ENCODE measurements at places on chromosomes 2 and 18. TPM values are rescaled to one million over a fixed set of nuclear protein-coding genes. Genes with fewer than 3 reads are reported as not detected.
A peak's percentile ranks its signal among the peaks of the same experiment; 100 is the strongest.

The STPG4 gene
- not detected for polyA plus RNA-seq

The CAPN14 gene
- 0.56 TPM for polyA plus RNA-seq

The SCN7A gene
- polyA plus RNA-seq, result 0.15 TPM

The VSNL1 gene
- not detected for polyA plus RNA-seq

The WNT10A gene
- 1.5 TPM for polyA plus RNA-seq

The MAP3K19 gene
- not detected for polyA plus RNA-seq

The UGT1A1 gene
- polyA plus RNA-seq, result not detected

The RAX gene
- not detected for polyA plus RNA-seq

The ZNF804A gene
- polyA plus RNA-seq, result 0.24 TPM

DNA sequence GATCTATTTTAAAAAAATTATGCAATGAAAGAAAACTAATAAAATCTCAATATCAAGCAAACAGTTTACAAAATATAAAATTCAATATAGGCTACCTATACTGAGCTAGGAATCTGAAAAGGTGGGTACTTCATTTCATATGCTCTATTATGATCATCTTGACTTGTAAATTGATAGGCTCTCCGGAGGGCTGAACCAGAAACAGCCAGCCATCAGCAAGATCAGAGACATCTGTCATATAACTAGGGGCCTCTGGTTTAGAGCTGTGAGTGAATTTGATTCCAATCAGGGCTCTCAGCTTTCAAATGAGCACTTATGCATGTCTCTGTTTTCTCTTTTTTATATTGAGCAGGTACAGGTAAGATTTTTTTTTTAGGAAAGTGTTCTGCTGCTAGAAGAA lies 114.2 kb downstream of the SPHKAP start:
- H3K27ac ChIP-seq, result no peak overlapping the region
- H3K4me3 ChIP-seq, result no peak overlapping the region
- no peak for DNase-seq
- H3K4me1 ChIP-seq, result no peaks in the 10 kb centered on the region

GRCh38 chr2:205814039-205814364 lies 131.7 kb downstream of the NRP2 start:
- no peak for DNase-seq
- no peak overlapping the region for H3K27ac ChIP-seq
- no peak overlapping the region for H3K4me3 ChIP-seq
- peaks cover 22% of the 10 kb centered on the region for H3K27me3 ChIP-seq
- no peaks in the 10 kb centered on the region for H3K4me1 ChIP-seq
- H3K36me3 ChIP-seq, result no peaks in the 10 kb centered on the region

DNA sequence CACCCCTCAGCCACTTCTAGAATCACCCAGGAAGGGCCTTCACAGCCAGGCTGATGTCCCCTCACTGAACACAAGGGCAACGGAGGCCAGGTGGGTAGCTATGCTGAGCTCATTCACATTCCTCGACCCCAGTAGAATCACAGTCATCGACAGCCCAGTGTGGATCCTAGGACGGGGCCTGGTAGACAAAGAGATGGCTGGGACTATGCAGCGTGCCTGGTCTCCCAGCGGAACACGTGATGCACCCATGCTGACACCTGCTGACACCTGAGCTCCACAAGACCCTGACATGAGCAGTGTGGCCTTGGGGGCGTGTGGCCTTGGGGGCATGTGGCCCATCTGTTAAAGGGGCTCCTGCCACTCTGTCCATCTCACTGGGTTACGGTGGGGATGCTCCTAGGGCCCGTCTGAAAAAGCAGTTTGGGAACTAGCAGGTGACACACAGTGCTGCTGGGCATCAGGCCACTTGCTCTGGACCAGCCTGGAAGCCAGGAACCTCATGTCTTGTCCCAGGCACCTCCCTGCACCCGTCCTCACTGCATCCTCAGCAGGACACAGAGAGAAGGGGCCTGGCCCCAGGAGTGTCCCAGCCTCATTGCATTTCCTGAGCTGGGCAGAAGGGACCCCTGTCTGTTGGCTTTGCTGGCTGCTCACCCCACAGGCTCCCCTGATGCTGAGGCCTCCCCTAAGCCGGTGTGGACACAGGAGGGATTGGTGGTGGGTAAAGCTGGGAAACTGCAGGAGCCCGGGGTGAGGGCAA lies 9.7 kb downstream of the ECEL1 start:
- H3K36me3 ChIP-seq, result no peaks in the 10 kb centered on the region
- no peaks in the 10 kb centered on the region for H3K27me3 ChIP-seq
- no peak overlapping the region for H3K27ac ChIP-seq

DNA sequence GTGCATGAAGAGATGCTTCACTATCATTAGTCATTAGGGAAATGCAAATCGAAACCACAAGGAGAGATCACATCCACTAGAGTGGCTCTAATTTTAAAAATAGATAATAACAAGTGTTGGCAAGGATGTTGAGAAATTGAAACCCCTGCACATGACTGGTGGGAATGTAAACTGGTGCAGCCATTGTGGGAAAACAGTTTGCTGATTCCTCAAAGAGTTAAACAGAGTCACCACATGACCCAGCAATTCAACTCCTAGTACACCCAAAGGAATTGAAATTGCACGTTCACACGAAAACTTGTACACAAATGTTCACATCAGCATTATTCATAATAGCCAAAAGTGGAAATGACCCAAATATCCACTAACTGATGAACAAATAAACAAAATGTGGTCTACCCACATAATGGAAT lies 179.5 kb downstream of the BCL2 start:
- H3K4me1 ChIP-seq, result peaks cover 80% of the 10 kb centered on the region
- H3K27ac ChIP-seq, result peak overlapping the region; percentile 89
- DNase-seq, result no peak

- H3K4me3 ChIP-seq, result no peak overlapping the region
- no peak for DNase-seq
- H3K27ac ChIP-seq, result no peak overlapping the region
- no peaks in the 10 kb centered on the region for H3K4me1 ChIP-seq
These were observed 103.7 kb downstream of the CCDC85A start for GRCh38 chr2:56287508-56287907.

DNA sequence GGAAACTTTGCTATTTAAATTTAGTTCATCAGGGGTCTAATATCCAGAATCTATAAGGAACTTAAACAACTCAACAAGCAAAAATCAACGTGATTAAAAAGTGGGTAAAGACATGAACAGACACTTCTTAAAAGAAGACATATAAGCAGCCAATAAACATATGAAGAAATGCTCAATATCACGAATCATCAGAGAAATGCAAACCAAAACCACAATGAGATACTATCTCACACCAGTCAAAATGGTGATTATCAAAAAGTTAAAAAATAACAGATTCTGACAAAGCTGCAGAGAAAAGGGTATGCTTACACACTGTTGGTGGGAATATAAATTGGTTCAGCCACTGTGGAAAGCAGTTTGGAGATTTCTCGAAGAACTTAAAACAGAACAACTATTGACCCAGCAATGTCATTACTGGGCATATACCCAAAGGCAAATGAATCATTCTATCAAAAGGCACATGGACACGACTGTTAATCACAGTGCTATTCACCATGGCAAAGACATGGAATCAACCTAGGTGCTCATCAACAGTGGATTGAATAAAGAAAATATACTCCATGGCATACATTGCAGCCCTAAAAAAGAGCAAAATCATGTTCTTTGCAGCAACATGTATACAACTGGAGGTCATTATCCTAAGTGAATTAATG lies 189.9 kb downstream of the SLC4A10 start:
- no peaks in the 10 kb centered on the region for H3K27me3 ChIP-seq
- no peaks in the 10 kb centered on the region for H3K4me1 ChIP-seq
- DNase-seq, result no peak
- no peaks in the 10 kb centered on the region for H3K36me3 ChIP-seq

DNA sequence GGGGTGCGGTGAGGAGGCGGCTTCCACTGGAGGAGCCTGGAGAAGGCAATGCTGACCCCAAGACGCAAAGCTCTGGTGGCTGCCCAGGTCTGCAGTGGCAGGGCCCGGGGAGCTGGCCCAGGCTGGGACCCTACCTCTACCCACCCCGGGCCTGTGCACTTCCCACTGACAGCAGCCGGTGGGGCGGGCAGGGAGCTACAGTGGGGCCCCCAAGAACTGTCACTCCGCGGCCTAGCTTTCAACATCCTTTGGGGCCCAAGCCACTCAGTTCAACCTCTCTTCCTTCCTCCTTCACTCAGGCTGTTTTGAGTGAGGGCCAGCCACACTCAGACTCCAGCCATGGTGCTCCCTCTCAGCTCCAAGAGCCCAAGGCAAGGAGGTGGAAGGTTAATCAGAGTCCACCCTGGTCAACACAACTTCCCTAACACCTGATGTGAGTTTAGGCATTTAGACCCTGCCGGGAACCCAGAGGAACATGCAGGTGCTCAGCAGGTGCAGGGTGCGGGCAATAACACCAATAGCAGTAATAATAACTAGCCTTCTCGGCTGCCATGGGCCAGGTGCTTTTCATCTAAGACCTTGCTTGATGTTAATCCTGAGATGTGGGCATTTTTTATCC lies 93.6 kb downstream of the ZFP36L2 start:
- H3K27ac ChIP-seq, result peak overlapping the region; percentile 90
- no peak overlapping the region for H3K4me3 ChIP-seq
- no peaks in the 10 kb centered on the region for H3K27me3 ChIP-seq

- H3K27me3 ChIP-seq, result no peaks in the 10 kb centered on the region
- H3K27ac ChIP-seq, result peak overlapping the region; percentile 3
- no peaks in the 10 kb centered on the region for H3K36me3 ChIP-seq
- DNase-seq, result no peak
These were observed 471.5 kb downstream of the TXNL1 start for GRCh38 chr18:56166914-56167313.

DNA sequence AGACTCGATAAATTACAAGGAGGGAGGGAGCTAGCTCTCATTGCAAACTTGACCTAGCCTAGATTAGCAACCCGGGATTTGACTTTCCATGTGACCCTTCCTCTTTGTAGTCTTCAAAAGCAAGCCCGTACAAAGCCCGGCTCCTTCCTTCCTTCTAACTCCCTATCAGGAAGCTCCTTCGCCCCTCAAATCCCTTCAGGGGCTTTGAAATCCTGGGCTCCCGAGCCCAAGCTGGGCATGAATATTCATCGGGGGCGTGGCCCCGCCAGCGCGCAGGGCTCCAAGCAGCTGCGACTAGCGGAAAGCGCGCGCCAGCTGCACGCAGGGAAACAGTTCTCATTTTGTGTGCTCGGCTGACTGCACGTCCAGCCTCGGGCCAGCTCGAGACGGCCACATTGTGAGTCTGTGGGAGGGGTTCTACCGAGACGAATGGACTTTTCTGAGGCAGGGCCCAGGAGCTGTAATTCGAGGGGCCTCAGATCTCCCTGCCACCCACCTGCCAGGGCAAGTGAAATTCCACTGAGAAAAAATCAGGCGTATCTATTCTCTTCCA lies 84.0 kb upstream of the PELI1 start:
- H3K27me3 ChIP-seq, result no peaks in the 10 kb centered on the region
- H3K4me3 ChIP-seq, result peak overlapping the region; percentile 48

GRCh38 chr2:74364533-74365505 lies 15.3 kb downstream of the DCTN1 start:
- no peak overlapping the region for H3K27ac ChIP-seq
- H3K4me3 ChIP-seq, result no peak overlapping the region
- DNase-seq, result no peak
- no peaks in the 10 kb centered on the region for H3K4me1 ChIP-seq

GRCh38 chr2:147094077-147094476 lies 750.8 kb upstream of the ACVR2A start:
- H3K4me1 ChIP-seq, result no peaks in the 10 kb centered on the region
- no peaks in the 10 kb centered on the region for H3K36me3 ChIP-seq
- no peak overlapping the region for H3K4me3 ChIP-seq
- no peak for DNase-seq
- no peak overlapping the region for H3K27ac ChIP-seq
- no peaks in the 10 kb centered on the region for H3K27me3 ChIP-seq

DNA sequence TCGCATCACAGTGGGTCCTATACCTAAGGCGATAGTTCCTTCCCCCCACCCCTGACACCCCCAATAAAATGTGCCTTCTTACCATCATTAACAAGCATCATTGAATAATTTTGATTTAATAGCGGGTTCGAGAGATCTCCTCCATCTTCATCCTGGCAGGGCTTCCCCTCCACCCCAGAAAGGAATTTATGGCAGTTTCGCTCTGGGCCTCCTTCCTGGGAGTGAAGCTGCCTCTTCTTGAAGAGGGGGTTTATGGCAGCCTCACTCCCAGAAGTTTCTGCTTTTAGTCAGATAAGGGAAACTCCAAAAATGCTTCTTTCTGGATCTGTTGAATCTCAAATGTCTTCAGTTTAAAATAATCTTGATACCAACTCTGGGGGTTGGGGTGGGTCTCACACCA lies 45.7 kb downstream of the RRM2 start:
- no peak overlapping the region for H3K4me3 ChIP-seq
- H3K27me3 ChIP-seq, result no peaks in the 10 kb centered on the region
- no peaks in the 10 kb centered on the region for H3K4me1 ChIP-seq
- no peak for DNase-seq
- H3K27ac ChIP-seq, result no peak overlapping the region

DNA sequence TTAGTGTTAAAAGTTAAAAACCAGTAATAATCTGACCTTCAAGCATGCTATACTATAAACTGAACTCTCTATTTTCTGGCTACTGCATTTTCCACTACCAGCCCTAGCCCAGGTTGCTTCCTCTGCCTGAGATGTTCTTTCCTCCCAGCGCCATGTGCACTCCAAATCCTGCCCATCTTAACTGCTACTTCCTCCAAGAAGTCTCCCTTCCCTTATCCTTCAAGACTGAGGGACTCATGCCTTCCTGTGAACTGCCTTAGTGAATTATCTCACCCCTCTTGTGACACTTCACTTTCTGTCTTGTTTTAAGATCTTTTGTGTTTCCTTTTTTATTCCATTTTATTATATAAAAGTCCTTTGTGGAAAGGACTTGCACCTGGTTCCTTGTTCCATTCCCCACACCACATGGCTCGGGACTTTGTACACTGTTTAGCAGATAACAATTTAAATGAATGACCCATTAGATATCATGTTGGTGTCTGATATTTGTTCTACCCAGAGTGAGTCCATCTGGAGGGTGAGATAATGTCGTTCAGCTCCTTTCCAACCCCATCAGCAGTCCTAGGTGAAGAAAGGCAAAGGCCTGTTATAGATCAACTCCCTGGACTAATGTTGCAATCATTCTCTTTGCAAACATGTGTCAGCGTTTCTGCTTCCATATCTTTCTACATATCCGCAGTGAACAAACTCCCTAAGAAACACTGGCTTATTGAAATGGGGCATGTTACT lies 20.9 kb upstream of the AGFG1 start:
- no peak overlapping the region for H3K4me3 ChIP-seq
- H3K27me3 ChIP-seq, result no peaks in the 10 kb centered on the region
- peak overlapping the region; percentile 86 for H3K27ac ChIP-seq
- no peaks in the 10 kb centered on the region for H3K4me1 ChIP-seq
- H3K36me3 ChIP-seq, result no peaks in the 10 kb centered on the region
- no peak for DNase-seq

GRCh38 chr2:205680903-205681302 lies 1.4 kb upstream of the NRP2 start:
- H3K27me3 ChIP-seq, result peaks cover 20% of the 10 kb centered on the region
- H3K4me3 ChIP-seq, result no peak overlapping the region
- H3K36me3 ChIP-seq, result no peaks in the 10 kb centered on the region
- H3K27ac ChIP-seq, result no peak overlapping the region

- no peaks in the 10 kb centered on the region for H3K36me3 ChIP-seq
- H3K4me3 ChIP-seq, result no peak overlapping the region
- H3K27me3 ChIP-seq, result no peaks in the 10 kb centered on the region
- H3K27ac ChIP-seq, result no peak overlapping the region
- DNase-seq, result no peak
These were observed 30.3 kb upstream of the GCG start for GRCh38 chr2:162182395-162182794.

GRCh38 chr18:23617412-23618014 lies 31.2 kb upstream of the NPC1 start:
- peaks cover 11% of the 10 kb centered on the region for H3K27me3 ChIP-seq
- H3K4me3 ChIP-seq, result no peak overlapping the region
- H3K27ac ChIP-seq, result no peak overlapping the region
- H3K4me1 ChIP-seq, result no peaks in the 10 kb centered on the region
